Hindlimb muscle (tissue), 1 donor: ENCODE measurements at places on chromosomes 11 and 22.

DNA sequence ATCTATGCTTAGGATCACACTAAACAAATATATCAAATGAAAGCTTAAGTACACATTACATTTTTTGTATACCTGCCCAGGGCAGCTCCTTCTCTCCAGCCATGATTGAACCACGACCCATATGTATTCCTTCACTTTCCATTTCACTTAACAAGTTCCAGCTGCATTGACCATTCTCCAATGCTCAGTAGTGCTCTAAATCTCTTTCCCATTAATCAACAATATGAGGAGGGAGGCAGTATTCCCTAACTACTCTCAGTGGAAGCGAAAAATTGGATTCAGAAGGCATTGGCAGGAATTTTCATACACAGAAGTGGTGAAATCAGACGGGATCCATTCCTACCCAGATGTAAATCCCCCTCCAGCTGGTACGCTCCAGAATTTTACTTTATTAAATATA, 372.0 kb upstream of the LUZP2 start:
- no peak for DNase-seq

DNA sequence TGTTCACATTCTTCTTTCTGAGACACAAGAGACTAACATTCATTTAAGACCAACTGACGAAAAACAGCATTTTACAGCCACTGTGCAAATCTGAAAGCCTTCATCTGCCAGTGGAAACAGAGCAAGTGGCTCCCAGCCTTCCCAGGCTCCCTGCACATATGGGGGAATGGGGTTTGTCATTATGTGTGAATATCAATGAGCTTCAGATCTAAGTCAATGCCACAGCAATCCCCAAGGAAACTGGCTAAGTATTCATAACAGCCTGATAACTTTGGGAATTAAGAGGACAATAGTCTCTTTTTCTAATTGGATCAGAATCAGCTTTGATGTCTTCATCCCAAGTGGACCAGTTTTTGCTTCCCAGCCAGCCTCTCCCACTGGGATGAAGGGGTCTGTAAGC, 66.9 kb downstream of the ABTB2 start:
- DNase-seq, result no peak

- no peak for DNase-seq
Measured at GRCh38 chr11:73862986-73863385, 13.7 kb downstream of the COA4 start.

- no peak for DNase-seq
Measured at GRCh38 chr11:56968524-56968923, 20.2 kb upstream of the OR5AK2 start.

GRCh38 chr22:45212306-45212709, 28.4 kb downstream of the KIAA0930 start:
- peak; percentile 61 for DNase-seq

DNA sequence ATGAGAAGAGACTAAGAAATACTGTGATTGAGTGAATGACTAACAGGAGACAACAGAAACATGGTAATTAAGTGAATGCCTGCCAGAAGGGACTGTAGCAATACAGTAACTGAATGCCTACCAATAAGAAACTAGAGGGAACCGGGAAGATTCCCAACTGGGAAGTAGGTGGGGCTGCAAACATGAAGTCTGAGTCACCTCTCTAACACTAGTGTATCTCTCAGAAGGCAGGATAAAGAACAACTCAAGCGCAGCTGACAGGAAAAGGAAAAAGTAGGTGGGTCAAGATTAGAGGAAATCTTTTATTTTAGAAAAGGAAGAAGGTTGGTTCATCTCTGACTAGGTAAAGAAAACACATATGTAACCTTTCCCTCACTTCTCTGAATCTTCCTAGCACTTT, 14.0 kb downstream of the C11orf42 start:
- DNase-seq, result no peak

- DNase-seq, result no peak
Measured at GRCh38 chr22:44807232-44807631, 54.9 kb downstream of the ARHGAP8 start.

GRCh38 chr11:11931461-11932055, 76.9 kb downstream of the DKK3 start:
- peak; percentile 52 for DNase-seq

DNA sequence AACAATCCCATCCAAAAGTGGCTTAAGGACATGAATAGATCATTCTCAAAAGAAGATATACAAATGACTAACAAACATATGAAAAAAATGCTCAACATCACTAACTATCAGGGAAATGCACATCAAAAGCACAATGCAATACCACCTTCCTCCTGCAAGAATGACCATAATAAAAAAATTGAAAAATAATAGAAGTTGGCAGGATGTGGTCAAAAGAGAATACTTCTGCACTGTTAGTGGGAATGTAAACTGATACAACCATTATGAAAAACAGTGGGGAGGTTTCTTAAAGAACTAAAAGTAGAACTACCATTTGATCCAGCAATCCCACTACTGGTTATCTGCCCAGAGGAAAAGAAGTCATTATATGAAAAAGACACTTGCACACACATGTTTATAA, 77.7 kb upstream of the SC5D start:
- no peak for DNase-seq

GRCh38 chr11:125358254-125358840, 137.7 kb downstream of the FEZ1 start:
- DNase-seq, result no peak

GRCh38 chr22:31300896-31301295, 8.6 kb upstream of the PIK3IP1 start:
- no peak for DNase-seq

DNA sequence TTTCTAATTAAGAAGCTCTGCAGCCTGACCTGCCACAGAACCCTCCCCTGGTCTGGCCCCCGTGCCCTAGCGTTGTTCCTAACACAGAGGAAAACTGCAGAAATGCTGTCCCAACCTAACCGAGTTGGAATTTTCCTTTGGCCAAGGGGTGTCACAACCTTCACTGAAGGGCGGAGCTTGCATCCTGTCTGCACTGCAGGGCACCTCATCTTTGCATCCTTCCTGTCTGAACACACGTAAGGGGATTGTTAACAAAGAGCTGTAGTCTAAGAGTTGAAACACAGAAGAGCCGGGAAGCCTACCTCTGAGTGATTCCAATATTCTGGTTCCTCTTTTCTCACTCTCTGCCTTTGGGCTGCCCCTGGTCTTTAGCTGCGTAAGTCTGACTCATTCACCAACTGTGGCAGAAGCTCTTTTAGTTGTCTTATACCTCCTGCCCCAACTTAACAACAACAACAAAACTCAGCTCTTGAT, 1.6 kb downstream of the DIXDC1 start:
- no peak for DNase-seq

- DNase-seq, result no peak
Measured at GRCh38 chr11:71395263-71395560, 53.0 kb downstream of the DHCR7 start.
